GM10248 (cell line): ENCODE measurements at places on chromosomes 2 and 18.

DNA sequence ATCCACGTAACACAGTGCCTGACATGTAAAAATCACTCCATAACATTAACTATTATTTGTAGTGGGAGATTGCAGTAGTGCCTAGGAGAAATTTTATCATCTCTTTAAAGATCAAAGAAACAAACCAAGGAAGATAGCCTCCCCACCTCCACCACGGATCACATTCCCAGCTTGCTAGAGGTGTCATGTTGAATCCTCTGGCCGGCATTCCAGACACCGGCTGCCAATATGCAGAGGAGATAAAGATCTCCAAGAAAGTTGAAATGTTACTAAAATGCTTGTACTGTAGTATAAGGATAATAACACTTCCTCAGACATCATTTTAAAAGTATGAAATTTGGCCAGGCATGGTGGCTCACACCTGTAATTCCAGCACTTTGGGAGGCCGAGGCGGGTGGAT is 6.1 kb upstream of the ATG16L1 start:
- DNase-seq: no peak

DNA sequence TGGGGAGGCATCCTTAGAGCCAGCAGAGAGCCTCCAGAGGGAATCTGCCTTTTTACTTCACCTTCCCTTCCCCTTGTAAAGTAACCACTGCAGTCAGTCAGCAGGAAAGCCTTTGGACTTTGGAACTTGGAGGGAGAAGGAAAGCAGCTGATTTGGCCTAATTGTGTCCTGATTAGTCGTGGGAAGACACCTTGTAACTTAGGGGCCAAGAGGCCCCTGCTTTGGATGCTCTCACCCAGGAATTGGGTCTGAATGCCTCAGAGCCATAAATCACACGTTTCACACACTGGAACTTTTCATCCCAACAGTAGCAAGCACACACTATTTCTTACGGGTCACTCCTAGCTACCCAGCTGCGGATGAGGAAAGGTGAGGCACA is 81.0 kb upstream of the PPM1B start:
- DNase-seq: no peak

DNA sequence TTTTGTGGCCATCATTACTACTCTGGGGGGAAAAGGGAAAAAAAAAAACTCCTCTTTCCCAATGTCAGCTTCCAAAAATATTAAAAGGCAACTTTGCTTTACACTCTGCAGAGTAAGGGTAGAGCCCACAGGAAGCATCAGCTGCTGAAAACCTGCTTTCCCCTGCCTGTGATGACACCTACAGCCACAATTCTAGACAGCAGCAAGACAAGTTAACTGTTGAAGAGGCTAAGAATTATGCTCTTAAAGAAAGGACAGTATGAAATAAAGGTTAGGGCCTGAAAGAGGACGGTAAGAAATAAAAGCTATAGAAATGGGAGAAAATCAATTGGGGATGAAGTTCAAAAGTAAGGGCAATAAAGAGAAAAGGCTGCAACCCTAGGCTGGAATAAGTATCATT is 3.0 kb downstream of the PDE11A start:
- no peak for DNase-seq

- DNase-seq: no peak
Observed at GRCh38 chr2:88024509-88024908, 8.2 kb upstream of the RNU2-63P start.

- peak; percentile 20 for DNase-seq
Observed at GRCh38 chr2:23199115-23199918, 185.7 kb upstream of the KLHL29 start.
